ENCODE measurements at places on chromosomes 4 and X. TPM values are rescaled to one million over a fixed set of nuclear protein-coding genes. Genes with fewer than 3 reads are reported as not detected.

- no peak for DNase-seq
These were observed 53.5 kb upstream of the PCDH10 start for GRCh38 chr4:133095591-133095990.

- peak; percentile 70 for DNase-seq
These were observed 19.8 kb downstream of the CPE start for GRCh38 chr4:165398570-165398969.

- DNase-seq: no peak
These were observed 90.4 kb upstream of the VEGFC start for GRCh38 chr4:176883108-176883550.

GRCh38 chrX:124239324-124239723, 93.1 kb upstream of the TEX13D start:
- no peak for DNase-seq

The CHIC2 gene
- 29.7 TPM for total RNA-seq

The MAGEC3 gene
- not detected for total RNA-seq

The IQCM gene
- total RNA-seq: not detected

Data from renal cortical epithelial cell (primary cell).